ENCODE measurements at places on chromosomes 16 and 17. TPM values are rescaled to one million over a fixed set of nuclear protein-coding genes. Genes with fewer than 3 reads are reported as not detected.

KRT36 gene
- total RNA-seq: not detected

SKAP1 gene
- 0.68 TPM for total RNA-seq

NPIPB2 gene
- total RNA-seq: 6.3 TPM

SOCS1 gene
- total RNA-seq: 2.8 TPM

NLRP1 gene
- 11.2 TPM for total RNA-seq

TUBB3 gene
- total RNA-seq: 22.0 TPM

GPS1 gene
- total RNA-seq: 59.3 TPM

ORAI3 gene
- 9.8 TPM for total RNA-seq

SULT1A4 gene
- 2.2 TPM for total RNA-seq

MT3 gene
- not detected for total RNA-seq

RAB11FIP4 gene
- 10.3 TPM for total RNA-seq

RETREG3 gene
- 53.6 TPM for total RNA-seq

ODAD4 gene
- total RNA-seq: not detected

EPX gene
- total RNA-seq: not detected

CTRB1 gene
- 0.44 TPM for total RNA-seq

Measured in esophagus mucosa (tissue), 1 donor.